Esophagus muscularis mucosa (tissue), 4 donors: ENCODE measurements at places on chromosomes 11 and 22. TPM values are rescaled to one million over a fixed set of nuclear protein-coding genes. Genes with fewer than 3 reads are reported as not detected.

DNA sequence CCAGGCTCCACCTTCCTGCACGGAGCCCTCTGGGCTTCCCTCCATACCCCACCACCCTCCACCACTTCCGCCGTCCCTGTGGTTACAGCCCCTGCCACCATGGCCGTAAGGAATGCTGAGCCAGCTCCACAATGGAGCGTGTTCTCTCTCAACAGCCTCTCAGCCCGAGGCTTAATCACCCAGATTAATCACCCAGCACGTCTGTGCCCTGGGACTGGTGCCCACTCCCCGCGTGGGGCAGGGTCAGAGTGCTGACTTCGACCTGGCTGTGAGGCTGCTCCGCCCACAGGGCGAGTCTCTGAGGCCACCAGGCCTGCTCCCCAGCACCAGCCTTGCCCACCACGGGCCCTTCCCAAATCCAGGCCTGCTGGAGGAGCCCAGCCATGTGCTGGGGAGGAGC is 4.0 kb upstream of the TH start:
- no peaks in the 10 kb centered on the region for H3K27me3 ChIP-seq
- no peaks in the 10 kb centered on the region for H3K4me1 ChIP-seq
- DNase-seq, result no peak
- H3K36me3 ChIP-seq, result no peaks in the 10 kb centered on the region

- H3K27me3 ChIP-seq, result no peaks in the 10 kb centered on the region
- no peak overlapping the region for H3K4me3 ChIP-seq
- no peak overlapping the region for H3K27ac ChIP-seq
Observed at GRCh38 chr11:34318111-34319037, 39.4 kb downstream of the ABTB2 start.

MAPK11 gene
- 3.7 TPM for total RNA-seq

DNA sequence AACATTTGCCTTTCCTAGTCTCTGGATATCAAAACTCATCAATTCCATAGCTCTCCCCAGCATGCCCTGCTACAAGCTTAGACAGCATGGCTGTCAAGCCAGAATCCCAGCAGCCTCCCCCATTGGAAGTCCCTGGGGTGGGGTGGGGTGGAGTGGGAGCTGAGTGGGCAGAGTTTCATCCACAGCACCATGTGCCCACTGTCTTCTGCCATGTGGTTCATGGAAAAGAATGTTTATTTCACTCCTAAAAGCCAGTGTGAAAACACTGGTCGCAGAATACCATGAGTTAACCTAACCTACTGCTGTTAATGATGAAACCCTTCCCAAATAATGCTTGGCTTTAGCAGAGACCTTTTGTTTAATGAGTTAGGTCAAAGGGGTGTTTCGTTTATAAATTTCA is 80.2 kb upstream of the KIRREL3 start:
- H3K36me3 ChIP-seq, result no peaks in the 10 kb centered on the region
- no peak overlapping the region for H3K27ac ChIP-seq
- H3K27me3 ChIP-seq, result no peaks in the 10 kb centered on the region

OR8I2 gene
- total RNA-seq, result not detected

GRCh38 chr11:70493891-70494290 is 95.6 kb downstream of the CTTN start:
- H3K27ac ChIP-seq, result no peak overlapping the region
- no peak for DNase-seq
- H3K4me3 ChIP-seq, result no peak overlapping the region
